Activated naive CD8-positive, alpha-beta T cell treated with anti-CD3 and anti-CD28 coated beads for 36 hours (primary cell): ENCODE measurements at places on chromosomes 11 and 22. TPM values are rescaled to one million over a fixed set of nuclear protein-coding genes. Genes with fewer than 3 reads are reported as not detected.

Gene CFL1
- total RNA-seq, result 1,075 TPM

Gene ZBTB16
- total RNA-seq, result 1.7 TPM

Gene OR51E1
- not detected for total RNA-seq

Gene HBG2
- not detected for total RNA-seq

Gene DERL3
- total RNA-seq, result 5.9 TPM

Gene UBQLNL
- not detected for total RNA-seq

Gene CRYBB3
- 0.26 TPM for total RNA-seq

Gene LRFN4
- 36.3 TPM for total RNA-seq

Gene PAX6
- not detected for total RNA-seq

Gene RELT
- 24.2 TPM for total RNA-seq

Gene OR5F1
- total RNA-seq, result not detected

Gene LIN7C
- total RNA-seq, result 30.6 TPM

Gene DSCAML1
- total RNA-seq, result 0.94 TPM

Gene FGF4
- not detected for total RNA-seq

Gene IGLL1
- total RNA-seq, result not detected

Gene PIWIL4
- 0.16 TPM for total RNA-seq

Gene MPZL2
- 18.8 TPM for total RNA-seq

Gene CABP4
- 0.28 TPM for total RNA-seq

Gene PDGFB
- total RNA-seq, result 0.40 TPM

Gene OR2AG2
- total RNA-seq, result 0.18 TPM

Gene LRRN4CL
- 0.16 TPM for total RNA-seq

Gene GRK3
- total RNA-seq, result 29.4 TPM

Gene SHISA8
- total RNA-seq, result 0.56 TPM

Gene LMNTD2
- 1.3 TPM for total RNA-seq

Gene OR52I1
- not detected for total RNA-seq
